Left lobe of liver (tissue), 2 donors: ENCODE measurements at places on chromosomes 11 and 22.

DNA sequence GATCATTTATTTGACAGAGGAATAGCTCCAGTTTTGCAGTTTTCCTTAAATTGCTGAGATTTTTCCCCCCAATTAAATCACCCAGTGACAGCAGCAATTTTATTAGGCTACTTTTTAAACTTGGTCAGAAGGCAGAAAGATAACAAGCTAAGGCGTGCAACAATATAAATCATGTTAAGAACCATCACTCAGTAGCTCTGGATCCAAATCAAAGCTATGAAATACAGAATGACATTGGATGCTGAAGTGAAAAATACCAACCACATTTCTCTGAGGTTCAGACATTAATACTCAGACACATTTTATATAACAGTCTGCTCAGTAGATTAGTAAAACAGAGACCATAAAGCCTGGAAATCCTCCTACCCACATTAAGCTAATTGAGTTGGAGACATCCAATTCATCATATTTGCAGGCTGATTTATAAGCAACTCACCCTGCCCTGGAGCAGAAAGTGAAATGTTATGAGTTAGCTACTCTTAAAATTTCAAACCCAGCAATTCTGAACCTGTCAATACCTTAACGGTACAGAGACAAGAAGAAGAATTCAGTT, 1108.4 kb downstream of the DLG2 start:
- no peak for DNase-seq

DNA sequence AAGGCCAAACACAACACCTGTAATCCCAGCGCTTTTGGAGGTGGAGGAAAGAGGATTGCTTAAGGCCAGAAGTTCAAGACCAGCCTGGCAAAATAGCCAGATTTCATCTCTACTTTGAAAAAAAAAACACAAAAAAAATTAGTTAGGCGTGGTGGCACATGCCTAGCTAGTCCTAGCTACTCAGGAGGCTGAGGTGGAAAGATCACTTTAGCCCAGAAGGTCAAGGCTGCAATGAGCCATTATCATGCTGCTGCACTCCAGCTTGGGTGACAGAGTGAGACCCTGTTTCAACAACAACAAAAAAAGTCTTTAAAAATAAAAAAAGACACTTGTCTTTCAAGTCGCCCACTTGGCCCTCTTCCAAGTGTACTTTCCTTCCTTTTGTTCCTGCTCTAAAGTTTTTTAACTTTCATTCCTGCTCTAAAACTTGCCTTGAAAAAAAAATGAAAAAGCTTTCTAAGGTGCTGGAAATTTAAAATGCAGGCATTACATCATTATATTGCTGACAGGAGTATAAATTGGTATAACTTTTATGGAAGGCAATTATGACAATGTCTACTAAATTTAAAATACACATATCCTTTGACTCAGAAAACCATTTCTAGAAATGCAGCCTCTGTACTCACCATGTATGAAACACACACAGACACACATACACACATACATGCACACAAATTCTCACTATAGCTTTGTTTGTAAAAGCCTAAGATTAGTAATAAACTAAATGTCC, 12.7 kb downstream of the LIPT2 start:
- no peak for DNase-seq

DNA sequence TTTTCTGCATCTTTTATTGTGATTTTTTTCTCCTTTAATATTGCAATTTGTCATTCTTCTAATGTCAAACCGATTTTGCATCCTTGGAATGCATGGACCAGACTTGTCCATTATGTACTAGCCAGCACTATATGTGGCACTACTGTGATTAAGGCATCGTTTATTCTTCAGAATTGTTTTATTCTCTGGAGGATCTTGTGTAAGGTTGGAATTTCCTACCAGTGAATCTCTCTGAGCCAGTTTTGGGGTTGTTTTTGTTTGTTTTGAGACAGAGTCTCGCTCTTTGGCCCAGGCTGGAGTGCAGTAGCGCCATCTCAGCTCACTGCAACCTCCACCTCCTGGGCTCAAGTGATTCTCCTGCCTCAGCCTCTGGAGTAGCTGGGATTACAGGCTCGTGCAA, 58.5 kb downstream of the IGLL5 start:
- DNase-seq: no peak

DNA sequence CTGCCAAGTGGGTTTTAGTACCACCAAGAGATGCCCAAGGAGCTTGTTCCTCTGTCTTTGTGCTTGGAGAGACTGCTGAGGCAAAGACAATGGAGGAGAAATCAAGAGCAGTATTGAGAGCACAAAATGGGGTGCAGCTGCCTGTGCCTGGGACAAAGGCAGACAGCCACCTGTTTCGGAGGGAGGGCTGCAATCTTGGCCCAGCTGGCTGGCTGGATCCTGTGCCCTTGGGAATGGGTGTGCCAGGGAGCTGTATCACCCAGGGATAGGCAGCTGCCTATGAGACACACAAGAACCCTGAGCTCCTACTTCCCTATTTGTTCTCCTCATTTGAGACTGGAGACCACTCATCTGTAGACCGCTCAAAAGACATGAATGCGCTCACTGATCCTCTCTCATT, 23.3 kb upstream of the CHRM4 start:
- DNase-seq: no peak

DNA sequence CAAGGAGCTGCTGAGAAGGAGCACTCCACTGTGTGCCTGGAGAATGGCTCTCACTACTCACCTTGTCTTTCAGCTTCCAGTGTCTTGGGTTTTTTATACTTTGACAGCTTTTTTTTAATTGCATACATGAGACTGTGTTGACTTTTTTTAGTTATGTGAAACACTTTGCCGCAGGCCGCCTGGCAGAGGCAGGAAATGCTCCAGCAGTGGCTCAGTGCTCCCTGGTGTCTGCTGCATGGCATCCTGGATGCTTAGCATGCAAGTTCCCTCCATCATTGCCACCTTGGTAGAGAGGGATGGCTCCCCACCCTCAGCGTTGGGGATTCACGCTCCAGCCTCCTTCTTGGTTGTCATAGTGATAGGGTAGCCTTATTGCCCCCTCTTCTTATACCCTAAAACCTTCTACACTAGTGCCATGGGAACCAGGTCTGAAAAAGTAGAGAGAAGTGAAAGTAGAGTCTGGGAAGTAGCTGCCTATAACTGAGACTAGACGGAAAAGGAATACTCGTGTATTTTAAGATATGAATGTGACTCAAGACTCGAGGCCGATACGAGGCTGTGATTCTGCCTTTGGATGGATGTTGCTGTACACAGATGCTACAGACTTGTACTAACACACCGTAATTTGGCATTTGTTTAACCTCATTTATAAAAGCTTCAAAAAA, 72.6 kb downstream of the NCAPD3 start:
- no peak for DNase-seq

DNA sequence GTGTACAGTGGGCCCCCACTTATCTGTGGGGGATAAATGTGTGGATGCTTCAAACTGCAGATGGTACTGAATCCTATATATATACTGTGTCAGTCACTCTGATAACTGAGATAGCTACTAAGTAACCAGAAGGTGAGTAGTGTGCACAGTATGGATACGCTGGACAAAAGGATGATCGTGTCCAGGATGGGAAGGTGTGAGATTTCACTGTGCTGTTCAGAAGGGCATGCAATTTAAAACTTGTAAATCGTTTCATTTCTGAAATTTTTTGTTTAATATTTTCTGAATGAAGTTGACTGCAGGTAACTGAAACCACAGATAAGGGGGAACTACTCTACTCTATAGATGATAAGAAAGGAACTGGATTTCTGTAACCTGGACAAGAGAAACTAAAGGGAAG, 52.1 kb upstream of the SESN3 start:
- no peak for DNase-seq

DNA sequence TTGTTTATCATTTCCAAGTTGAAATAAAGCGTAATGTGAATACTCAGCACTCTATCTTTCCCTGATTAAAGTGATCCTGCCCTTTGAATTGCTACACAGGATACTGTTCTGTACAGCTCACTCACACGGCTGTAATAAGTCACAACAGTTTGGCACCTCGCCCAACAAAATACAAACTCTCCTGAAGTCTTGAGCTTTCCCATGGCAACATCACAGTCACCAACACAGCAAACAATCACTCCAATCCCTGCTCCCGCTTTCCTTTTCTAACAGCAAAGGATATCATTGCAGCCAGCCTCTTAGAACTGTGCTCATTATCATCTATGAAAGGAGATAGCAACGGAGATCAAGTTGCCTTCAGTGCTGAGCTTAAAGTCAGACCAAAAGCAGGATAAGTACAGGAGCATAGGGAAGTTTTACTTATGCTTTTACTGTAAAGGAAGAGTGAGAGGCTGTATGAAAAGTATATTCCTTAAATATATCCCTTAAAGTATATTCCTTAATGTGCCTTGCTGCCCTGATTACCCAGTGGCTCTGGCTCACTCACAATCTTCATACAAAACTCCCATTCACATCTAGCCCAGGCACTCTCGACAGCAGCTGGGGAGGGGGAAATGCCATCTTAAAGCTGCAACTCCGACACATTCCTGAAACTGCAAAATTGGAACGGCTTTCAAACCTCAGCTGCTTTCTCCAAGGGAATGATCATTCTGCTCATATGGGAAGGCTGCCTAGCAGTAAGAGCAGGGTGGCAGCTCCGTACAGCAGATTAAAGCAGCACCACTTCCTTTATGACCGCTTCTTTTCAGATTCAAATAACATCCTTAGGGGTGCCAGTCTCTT, 35.8 kb downstream of the MAML2 start:
- peak; percentile 64 for DNase-seq

DNA sequence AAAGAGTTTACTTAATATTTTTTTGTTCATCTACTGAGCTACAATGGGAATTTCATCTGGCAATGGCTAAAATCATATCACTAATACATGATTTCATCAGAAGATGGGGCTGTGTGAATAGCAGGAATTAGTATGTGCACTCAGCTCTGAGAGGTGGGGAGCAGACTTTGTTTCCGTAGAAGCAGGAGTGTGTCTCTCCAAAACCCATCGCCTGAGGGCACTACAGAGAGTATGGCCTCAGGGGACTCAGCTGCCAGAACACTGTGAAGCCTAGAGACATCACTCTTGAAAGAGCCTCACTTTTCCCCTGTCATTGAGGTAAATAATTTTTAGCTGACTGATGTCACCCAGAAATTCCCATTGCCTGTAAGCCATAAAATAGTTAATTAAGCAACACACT, 261.4 kb upstream of the ISX start:
- DNase-seq: no peak

GRCh38 chr11:58579192-58580129, 598 bp downstream of the ZFP91 start:
- DNase-seq: peak; percentile 92

DNA sequence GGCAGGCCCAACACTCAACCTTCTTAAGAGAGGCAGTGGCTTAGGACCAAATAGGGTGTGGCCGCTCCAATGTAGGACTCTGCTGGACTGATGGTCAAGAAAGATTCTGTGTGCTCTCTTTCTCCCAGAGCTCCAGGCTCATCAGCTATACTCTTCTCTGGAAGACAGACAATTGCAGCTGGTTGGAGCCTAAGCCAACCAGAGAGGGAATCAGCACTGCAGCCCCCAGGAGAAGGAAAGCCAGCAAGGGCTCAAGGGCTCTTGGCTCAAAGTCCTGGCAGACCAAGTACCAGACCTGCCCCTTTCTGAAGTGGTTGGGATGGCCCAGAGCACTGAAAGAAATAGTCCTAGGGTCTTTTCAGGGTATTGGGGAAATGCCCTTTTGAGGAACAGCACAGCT, 1077.3 kb downstream of the NTM start:
- no peak for DNase-seq
